Astrocyte (in vitro differentiated cells and primary cell): ENCODE measurements at places on chromosomes 2 and 18.
A peak's percentile ranks its signal among the peaks of the same experiment; 100 is the strongest.

GRCh38 chr2:129016972-129017371 is 698.3 kb upstream of the HS6ST1 start:
- DNase-seq: no peak

- no peak for DNase-seq
Observed at GRCh38 chr18:48354746-48355260, 54.4 kb downstream of the ZBTB7C start.

GRCh38 chr2:204051476-204051875 is 114.9 kb downstream of the ICOS start:
- no peak for DNase-seq

DNA sequence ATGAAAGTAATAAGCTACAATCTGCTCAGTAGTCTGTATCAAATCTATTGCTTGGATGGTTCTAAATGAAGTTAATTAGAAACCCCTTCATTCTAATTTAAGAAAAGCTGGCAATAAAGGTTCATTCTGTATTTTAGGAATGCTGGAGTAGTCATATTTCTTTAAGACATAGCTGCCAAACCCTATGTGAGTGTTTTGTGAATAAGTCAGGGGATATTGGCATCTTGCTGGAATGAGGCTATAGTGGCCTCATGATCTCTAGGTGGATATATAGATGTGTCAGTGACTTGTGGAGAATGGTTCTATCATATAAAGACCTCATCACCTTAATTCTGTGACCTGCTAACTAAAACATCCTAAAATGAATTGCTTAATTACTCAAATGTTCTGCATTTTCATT is 196.3 kb downstream of the PDE1A start:
- DNase-seq: peak; percentile 31

- no peak for DNase-seq
Observed at GRCh38 chr18:76948345-76948744, 126.0 kb downstream of the ZNF236 start.

DNA sequence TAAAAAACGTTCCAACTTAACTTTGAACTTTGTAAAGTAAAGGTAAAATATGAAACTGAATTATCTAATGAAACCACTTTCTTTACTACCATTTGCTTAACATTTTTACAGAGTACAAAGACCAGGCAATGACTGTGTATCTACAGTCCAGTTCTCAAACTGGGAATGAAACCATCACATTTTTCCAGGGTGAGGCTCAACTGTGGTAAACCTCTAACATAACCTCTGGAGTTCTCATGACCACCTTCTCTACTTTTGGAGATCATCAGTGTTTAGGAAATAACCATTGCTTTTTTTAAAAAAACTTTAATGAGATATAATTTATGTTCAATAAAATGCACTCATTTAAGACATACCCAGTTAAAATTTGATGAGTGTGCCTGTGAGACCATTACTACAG is 223.5 kb downstream of the RNF152 start:
- peak; percentile 80 for DNase-seq

DNA sequence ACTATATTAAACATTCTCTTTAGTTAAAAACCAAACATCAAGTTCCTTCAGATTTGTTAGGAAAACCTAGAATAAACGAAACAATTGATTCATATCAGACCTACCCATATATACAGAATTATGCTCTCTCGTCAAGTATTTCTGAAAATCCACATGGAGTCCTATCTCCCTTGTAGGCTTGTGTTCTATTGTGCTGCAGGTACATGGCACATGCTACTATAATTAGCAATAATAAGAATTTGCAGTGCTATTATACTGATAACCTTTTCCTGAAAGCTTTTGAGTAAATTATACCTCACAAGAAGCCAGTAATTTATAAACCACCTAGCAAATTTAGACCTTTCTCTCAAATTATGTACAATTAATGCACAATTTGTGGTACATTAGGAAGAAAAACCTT is 158.6 kb upstream of the STK17B start:
- no peak for DNase-seq
